ENCODE measurements at places on chromosomes 4 and X. TPM values are rescaled to one million over a fixed set of nuclear protein-coding genes. Genes with fewer than 3 reads are reported as not detected.

The IRF2 gene
- total RNA-seq = 16.1 TPM

The RNF150 gene
- 2.5 TPM for total RNA-seq

The GAB1 gene
- total RNA-seq = 5.8 TPM

The RASSF6 gene
- 5.7 TPM for total RNA-seq

The CLCN4 gene
- 4.0 TPM for total RNA-seq

The DACH2 gene
- 0.24 TPM for total RNA-seq

The PTCHD1 gene
- 0.16 TPM for total RNA-seq

DNA sequence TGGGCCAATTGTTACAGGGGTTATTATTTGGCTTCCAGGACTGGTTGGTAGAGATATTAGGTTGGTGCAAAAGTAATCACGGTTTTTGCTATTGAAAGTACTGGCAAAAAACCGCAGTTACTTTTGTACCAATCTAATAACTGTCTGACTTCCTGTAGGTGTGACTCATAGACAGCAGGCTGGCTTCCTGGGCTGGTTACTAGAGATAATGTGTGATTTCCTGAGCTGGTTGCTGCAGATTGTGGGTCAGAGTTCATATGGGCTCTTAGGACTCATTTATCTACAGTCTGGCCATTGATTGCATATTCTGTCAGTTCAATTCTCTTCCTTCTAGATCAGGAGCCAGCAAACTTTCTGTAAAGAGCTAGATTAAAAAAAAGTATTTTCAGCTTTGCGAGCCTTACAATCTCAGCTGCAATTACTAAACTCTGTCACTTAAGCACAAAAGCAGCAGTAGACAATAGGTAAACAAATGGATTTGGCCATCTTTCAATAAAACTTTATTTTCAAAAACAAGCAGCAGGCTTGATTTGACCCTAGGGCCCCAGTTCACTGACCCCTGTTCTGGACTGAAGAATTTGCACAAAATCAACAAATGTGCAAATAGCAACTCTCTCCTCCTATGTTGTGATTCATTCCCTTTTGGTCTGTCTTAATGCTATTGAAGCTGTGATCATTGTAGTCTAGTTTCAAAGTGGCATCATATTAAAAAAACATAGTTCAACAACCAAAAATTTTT lies 50.8 kb upstream of the BOD1L1 start:
- DNase-seq = no peak

DNA sequence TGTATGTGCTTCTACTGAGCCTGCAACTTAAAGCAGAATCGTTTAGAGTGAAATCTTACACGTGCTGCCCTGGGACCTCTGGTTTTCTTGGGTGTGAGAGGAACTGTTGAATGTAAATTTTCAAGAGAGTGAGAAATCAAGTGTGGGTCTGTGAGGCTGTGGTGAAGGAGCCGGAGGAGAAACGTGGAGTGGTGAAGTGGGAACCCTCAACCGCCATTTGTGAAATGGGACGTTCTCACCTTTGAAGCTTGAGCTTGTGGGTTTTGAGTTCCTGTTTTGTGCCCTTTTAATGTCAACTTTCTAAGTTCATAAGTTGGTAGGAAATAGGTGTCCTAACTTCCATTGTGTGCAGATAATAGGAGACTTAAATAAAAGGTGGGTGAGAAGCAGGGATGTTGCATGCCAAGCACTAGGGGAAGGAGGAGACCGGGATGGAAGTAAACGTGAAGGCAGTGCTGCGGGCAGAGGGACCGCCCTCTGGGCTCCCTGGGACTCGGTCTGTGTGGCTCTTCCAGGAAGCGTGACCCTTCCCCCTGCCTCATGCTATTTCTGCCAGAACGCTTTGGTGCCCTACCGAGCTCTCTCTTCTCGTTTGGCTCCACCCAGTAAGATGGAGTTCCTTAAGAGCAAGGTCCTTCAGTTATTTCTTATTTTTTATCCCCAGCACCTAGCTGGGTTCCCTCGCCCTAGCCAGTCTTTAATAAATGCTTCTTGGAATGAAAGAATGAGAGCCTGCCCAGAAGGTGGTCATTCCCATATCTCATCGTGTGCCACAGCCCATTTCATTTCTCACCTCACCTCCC lies 56.0 kb downstream of the TMEM131L start:
- no peak for DNase-seq

DNA sequence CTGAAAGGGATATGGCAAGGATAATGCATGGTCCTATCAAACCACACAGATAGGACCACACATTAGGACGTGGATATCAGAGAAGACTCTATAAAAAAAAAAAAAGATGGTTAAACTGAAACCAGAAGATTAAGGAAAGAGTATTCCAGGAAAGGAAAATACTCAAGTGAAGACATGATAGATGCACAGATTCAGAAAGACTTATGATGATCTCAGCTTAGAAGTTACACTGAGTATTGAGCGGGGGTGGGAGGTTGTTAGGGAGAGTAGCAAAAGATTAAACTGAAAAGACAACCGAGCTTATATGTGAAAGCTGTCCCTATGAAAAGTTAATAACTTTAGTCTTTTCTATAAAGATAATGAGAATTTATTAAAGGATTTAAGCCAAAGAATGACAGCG lies 211.0 kb upstream of the EMCN start:
- no peak for DNase-seq

- no peak for DNase-seq
Measured at GRCh38 chrX:109656774-109657173, 31.8 kb upstream of the KCNE5 start.

DNA sequence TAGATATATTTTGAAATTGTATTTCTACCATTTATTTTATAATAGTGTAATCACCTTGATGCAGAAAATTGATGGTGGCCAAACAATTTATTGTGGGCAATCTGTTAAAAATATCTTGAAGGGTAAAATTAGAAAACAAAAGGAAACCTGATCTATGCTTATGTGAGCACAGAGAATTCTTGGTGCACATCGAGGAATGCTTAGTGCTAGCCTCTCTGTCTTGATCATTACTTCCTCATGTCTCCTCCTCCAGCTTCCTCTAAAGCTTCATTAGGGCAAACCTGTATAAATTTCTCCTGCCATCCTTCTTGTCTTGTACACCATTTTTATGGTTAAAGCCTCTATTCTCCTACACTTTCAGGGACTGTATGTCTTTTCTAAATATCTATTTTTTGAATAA lies 725.8 kb downstream of the RAPGEF2 start:
- no peak for DNase-seq

DNA sequence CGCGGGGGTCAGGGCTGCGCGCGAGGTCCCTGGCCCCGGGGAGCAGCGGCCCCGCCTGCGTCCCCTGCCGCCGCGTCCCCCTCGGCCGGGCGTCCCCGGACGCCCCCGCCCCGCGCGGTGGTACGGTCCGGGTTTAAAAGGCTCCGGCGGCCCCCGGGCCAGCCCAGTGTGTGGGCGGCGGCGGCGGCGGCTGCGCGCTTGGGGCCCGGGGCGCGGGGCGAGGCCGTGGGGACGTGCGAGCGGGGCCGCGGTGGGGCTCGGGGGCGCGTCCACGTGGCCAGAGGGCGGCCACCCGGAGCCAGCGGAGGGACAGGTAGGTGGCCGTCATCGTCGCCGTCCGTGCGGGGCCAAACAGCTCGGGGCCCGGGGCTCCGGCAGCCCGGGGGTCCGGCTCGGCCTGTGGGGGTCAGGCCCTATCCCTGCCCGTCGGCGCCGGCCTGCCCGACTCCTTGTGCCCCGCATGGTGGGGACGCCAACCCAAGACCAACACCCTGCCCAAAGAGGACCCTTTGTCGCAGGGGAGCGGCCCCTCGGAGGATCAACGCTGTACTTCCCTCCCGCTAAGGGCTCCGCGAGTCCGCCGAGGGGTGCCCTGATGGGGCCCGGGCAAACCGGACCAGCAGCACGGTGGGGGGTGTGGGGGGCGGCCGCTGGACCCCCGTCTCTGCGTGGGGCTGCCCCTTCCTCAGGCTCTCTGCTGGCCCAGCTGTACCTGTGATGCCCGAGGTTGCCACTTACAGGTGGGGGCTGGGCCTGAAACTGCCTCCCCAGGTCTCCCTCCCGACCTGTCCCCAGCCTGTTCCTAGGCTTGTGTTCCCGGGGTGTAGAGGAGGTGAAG lies at the start of gene PLXNA3:
Gene PLXNA3, plus strand, starts transcription at position 166 of the 838 bp plus-strand sequence. CDS start 1,903 bp downstream, outside the sequence.
- DNase-seq = peak; percentile 70

DNA sequence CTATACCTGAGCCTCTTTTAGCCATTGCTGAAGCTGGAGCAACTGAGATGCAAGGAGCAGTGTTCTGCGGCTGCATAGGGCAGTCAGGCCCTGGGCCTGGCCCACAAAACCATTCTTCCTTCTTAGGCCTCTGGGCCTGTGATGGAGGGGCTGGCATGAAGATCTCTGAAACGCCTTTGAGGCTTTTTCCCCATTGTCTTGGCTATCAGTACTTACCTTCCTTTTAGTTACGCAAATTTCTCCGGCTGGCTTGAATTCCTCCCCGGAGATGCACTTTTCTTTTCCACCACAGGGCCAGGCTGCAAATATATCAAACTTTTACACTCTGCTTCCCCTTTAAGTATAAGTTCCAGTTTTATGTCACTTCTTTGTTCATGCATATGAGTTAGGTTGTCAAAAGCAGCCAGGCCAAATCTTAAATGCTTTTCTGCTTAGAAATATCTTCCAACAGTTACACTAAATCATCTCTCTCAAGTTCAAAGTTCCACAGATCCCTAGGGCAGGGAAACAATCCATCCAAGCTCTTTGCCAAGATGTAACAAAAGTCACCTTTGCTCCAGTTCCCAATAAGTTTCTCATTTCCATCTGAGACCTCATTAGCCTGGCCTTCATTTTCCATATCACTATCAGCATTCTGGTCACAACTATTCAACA lies 194.4 kb upstream of the PCDH7 start:
- no peak for DNase-seq

DNA sequence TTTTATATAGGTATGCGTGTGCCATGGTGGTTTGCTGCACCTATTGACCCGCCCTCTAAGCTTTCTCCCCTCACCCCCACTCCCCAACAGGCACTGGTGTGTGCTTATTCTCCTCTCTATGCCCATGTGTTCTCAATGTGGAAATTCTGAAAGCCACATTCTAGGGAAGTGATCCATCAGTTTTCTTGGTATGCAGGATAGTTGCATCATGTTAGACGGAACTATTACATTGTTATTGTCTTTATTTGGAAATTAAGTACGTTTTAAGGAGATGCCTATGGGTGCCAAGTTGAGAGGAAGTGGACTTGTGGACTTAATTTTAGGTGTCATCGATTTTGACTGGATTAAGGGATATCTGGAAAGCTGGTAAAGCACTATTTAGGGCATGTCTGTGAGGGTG lies 204.6 kb downstream of the RBM46 start:
- no peak for DNase-seq

- no peak for DNase-seq
Measured at GRCh38 chr4:130542953-130543352, 1447.0 kb downstream of the C4orf33 start.

DNA sequence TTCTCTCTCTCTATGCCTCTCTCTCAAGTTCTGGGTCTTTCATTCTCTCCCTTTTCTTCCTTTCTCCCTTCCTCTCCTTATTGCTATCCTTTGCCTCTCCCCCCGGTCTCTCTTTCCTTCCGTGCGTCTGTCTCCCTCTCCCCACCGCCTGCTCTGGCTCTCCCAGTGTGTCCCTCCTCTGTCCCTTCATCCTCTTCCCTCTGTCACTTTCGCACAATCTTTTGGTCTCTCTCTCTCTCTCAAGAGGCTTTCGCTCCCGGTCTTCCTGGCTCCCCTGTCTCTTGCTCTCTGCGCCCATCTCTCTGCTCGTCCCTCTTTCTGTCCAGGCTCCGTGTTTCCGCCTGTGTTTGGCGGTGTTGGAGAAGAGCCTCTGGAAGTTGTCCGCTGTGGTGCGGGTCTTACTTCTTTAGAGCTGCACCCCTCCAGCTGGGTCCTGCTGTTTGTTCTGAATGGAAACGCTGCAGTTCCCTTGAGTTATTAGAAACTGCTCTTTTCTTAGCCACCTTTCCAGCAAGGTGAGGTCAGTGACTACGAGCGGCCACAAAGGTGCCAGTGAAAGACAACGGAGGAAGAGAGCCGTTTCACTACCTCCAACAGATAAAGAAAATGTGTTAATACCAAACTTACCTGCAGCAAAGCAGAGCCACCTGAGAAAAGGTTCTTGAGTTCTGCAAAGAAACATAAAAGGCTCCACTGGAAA lies 1.1 kb downstream of the BMPR1B start:
- no peak for DNase-seq

DNA sequence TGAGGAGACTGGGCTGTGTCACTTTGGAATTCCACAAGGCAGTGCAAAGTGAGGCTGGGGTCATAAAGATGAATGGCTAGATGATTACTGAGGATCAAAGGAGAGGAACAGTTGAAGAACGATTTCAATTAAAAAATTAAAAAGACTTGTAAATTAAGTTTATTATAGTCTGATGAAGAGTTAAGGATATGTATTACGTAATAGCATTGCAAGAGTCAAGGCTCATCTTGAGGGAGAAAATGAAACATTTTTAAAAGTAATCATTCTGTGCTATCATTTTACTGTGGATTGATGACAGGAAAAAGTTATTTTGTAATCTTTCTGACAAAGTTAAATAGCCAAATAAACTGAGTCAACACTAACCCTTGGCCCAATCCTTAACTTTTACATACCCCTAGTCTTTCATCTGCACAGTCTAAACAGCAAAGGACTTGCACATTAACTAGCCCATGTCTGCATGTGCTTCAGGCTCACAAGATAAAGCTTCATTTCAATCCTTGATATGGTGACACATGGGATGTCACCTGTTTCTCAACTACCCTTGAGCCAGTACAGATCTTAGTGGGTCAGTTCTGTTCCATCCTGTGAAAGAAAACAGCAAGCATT lies 465.5 kb upstream of the CTSO start:
- DNase-seq = no peak

DNA sequence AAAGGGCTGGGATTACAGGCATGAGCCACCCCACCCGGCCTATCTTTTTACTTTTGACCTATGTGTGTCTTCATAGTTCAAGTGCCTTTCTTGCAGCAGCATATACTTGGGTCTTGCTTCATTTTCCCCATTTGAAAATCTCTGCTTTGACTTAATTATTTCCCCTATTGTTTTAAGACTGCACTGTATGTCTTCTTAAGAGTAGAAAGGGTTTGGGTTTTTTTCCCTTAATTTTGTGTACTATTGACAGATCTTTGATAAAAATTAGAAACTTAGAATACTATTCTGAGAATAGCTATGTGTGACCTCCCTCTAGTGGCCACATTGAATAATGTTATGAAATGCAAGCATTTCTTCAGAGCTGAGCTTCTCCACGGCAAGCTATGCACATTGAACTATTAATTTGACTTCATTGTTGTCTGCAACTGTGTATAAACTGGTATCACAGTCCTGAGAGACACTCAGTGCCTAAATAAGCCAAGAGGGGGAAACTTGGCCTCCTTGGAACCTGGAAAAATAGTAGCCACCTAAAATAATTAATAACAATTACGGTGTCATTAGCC lies 8.7 kb upstream of the SLC25A4 start:
- DNase-seq = no peak

GRCh38 chr4:188214861-188215260 lies 75.6 kb downstream of the TRIML1 start:
- no peak for DNase-seq

DNA sequence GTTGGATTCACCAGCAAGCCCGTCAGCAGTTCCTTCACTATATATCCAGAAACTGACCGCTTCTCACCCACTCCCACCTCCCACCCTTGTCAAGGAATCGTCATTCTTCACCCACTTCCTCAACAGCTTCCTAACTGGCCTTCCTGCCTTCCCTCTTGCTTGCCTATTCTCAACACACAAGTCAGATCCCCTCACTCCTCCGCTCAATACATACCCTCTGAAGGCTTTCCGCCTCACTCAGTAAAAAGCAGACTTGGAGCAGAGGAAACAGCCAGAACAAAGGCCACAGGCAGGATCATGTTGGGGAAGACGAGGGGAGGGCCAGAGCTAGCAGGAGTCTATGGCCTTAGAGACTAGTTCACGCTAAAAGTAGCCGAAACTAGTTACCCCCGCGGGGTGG lies 23.7 kb downstream of the RWDD4 start:
- no peak for DNase-seq

Data from pancreas (tissue), 10 donors.